Right hindlimb (tissue), 1 donor: ENCODE measurements at places on chromosomes 16 and 17.
A peak's percentile ranks its signal among the peaks of the same experiment; 100 is the strongest.

DNA sequence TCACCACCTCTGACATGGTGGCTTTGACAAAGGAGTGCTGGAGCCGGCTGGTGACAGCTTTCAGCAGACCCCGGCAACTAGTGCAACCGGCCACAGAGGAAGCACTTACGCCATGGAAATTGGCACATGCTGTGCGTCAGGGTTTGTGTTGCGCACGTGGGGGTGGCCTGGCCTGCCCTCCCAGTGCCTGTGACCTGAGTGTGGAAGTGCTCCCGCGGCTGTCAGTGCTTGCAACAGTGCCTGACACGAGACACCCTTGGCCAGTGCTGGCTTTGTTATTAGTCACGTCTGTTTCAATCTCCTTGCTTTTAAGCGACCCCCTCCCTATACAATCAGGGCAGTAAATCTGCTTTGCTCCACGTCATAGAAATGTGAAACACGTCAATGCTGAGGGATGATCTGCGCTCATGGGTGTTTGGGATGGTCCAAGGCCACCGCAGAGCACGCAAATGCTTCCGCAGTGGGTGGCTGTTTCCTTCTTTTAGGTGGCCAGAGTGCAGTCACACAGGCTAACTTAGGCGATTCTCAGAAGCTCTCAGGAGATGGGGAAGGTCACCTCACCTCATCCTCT lies 64.3 kb downstream of the PGS1 start:
- DNase-seq, result peak; percentile 65

DNA sequence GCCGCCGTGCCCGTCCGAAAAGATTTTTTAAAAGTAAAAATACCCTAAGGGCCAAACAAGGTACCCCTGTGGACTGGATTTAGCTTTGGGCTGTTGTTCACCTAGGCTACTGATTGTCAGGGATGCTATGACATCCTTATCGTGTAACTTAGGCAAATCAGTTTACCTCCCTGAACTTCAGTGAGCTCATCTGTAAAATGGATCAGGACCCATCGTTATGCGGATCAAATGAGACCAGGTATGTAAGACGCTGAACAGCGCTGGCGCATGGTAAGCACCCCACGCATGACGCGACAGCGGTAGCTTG lies 658 bp upstream of the ZNF771 start:
- DNase-seq, result no peak

GRCh38 chr16:21950782-21951521 lies 2.2 kb upstream of the UQCRC2 start:
- no peak for DNase-seq

GRCh38 chr17:61492759-61493526 lies 40.7 kb downstream of the TBX4 start:
- no peak for DNase-seq

- DNase-seq, result peak; percentile 32
Measured at GRCh38 chr17:45784741-45785479, 790 bp downstream of the CRHR1 start.

GRCh38 chr16:73279451-73279850 lies 231.5 kb upstream of the ZFHX3 start:
- DNase-seq, result no peak
